ENCODE measurements at places on chromosomes 1 and 21.
A peak's percentile ranks its signal among the peaks of the same experiment; 100 is the strongest.

DNA sequence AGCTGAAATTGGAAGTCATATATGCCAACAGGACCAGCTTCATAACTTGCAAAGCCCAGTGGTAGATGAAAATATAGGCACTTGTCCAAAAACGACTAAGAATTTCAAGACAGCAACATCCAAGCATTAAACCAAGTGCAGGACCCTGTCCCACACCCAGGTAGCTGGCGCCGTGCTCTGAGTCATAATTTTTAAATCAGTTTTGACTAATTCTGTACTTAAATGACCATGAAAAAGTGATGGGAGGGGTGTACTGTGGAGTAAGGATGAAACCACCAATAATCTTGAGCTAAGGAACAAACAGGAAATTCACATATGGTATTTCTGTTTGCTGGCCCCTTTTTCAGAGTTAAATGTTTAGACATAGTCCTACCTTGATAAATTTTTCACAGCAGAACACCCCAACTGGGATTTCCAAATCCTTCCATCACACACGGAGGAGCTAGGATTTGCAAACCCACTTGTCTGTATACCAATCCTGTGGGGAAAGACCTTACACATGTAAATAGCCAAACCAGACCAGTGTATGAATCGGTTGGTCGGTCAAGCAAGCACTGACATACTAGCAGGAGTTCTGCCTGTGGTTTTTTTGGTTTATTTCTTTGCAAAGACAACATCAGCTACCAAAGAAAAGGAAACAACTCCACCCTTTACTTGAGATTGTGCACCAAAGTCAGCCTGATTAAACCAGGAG is 235.7 kb upstream of the RAB4A start:
- no peak for DNase-seq

DNA sequence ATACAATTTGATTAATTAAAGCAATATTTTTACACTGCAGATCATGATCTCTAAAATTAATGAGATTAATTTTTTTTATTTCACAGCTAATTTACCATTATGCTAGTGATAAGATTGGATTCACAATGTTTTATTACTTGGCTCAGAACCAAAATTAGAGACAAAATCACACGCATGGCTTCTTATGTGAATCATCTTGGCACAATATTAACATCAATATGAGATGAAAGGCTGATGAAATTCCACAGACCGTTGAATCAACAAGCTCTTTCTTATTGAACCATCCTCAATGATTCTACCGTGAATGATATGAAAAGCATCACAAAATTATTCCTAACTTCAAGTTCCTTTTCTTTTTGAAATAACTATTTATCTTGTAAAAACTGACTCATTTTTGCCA is 544.9 kb downstream of the KCNT2 start:
- DNase-seq, result no peak

- no peak for DNase-seq
Observed at GRCh38 chr1:23397908-23398307, 26.6 kb downstream of the TCEA3 start.

DNA sequence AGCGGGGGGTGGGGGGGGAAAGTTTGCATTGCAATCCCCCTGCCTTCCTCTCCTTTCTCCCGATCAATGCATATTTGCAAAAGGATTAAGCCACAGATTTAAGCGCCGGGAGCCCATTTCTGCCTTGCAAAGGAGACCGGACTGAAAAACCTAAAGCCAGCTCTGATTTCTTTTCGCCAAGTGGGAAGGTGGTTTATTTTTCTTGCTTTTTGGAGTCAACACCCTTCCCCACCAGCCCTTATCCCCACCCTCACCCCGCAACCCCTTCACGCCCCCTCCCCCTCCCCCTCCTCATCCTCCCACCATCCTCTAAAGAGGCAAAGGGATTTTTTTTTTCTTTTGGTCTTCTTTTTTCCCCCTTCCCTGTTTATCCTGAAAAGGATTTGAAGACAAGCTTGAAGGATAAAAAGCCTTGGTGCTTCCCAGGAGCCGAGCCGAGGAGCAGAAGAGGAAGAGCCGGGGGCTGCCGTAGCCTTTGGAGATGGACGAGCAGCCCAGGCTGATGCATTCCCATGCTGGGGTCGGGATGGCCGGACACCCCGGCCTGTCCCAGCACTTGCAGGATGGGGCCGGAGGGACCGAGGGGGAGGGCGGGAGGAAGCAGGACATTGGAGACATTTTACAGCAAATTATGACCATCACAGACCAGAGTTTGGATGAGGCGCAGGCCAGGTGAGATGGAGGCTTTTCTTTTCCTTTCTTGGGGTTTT is 513 bp downstream of the PBX1 start:
- peak; percentile 60 for DNase-seq

DNA sequence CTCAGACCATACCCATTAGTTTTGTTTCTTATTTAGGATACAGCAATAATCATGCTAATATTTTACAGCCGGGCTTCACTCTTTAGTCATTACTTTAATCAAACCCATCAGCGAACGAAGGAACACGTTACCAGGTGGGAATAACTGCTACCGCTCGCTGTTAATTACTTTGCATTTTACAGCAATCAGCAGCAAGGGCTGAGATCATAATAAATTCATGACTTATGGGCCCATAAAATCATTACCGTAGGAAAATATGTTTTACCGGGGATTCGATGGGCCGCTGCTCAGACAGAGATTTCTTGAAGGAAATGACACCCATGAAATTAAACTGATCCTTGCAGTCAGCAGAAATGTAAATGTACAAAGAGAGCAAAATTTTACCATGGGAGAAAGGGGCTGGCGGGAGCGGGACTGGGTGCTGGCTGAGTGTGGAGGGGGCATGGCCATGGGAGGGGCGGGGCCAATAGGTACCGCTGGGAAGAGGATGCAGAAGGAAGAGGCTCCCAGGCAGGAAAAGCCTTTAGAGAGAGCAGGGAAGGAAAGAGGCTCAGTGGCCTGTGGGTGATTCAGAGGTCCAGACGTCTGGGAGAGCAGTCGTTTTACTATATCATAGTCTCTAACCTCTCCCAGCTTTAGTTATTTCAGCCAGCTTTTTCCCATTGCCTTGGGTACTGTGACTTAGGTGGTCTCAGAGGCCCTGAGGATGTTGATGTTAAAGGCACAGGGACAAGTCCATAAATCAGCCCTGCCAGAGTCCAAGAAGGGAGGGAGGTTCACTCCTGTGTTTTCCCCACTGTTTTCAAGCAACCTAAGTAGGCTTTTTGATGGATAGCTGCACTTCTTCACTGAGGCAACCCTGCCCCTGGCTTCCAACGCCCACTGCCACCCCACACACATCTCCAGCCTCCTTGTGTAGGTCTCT is 258.9 kb downstream of the SEC16B start:
- DNase-seq, result no peak

DNA sequence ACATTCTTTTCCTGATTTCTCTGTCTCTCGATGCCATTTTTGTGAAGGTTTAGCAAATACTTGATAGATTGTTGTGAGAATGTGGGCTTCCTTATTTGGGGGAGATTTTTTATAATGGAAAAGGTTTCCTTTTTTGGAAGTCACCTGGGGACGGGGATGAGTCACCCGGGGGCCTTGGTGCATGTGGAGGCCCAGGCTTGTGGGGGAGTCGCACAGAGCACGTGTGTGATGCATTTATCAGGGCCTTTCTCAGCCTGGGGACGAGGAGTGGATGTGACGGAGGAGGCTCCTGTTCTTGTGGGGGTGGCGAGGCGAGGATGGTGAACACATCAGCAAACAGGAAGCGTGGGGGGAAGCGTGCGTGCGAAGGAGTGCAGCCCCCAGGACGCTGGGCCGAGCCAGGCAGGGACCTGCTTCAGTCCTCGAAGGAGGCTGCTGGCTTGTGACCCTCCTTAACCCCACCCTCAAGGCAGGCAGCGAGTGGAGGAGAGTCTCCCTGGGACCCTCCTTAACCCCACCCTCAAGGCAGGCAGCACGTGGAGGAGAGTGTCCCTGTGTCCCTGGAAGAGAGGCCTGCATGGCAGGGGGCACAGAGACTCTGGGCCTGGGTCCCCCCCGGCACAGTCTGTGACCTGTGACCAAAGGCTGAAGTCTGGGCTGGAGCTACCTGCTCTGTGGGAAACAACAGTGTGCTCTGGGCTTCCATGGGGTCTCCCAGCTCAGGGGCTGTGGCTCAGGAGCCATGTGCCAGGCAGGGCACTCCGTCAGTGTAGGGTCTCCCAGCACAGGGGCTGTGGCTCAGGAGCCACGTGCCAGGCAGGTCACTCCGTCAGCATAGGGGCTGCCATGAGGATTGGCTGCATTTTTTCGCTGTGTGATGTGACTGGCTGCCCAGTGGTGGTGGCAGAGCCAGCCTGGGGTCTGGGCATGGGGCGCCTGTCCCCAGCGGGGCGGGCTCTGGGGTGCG is 57.2 kb downstream of the AGPAT3 start:
- no peak for DNase-seq

- DNase-seq, result no peak
Observed at GRCh38 chr21:33640697-33641351, 717 bp downstream of the CRYZL1 start.

DNA sequence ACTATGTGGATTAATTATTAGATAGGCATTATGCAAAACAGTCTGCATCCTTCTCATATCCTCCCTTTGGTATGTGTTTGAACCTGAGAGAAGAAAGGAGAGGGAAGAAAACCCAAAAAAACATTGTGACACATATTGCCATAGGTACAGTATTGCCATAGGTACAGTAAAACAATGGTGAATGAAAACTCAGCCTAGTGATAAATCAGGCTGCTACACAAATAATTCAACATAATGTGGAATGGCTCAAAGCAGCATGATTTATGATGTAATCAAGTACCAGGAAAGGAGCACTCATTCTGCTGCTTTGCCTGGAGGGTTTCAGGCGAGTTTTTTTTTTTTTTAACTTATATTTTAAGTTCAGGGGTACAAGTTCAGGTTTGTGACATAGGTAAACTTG is 213.9 kb upstream of the LYPLAL1 start:
- no peak for DNase-seq

DNA sequence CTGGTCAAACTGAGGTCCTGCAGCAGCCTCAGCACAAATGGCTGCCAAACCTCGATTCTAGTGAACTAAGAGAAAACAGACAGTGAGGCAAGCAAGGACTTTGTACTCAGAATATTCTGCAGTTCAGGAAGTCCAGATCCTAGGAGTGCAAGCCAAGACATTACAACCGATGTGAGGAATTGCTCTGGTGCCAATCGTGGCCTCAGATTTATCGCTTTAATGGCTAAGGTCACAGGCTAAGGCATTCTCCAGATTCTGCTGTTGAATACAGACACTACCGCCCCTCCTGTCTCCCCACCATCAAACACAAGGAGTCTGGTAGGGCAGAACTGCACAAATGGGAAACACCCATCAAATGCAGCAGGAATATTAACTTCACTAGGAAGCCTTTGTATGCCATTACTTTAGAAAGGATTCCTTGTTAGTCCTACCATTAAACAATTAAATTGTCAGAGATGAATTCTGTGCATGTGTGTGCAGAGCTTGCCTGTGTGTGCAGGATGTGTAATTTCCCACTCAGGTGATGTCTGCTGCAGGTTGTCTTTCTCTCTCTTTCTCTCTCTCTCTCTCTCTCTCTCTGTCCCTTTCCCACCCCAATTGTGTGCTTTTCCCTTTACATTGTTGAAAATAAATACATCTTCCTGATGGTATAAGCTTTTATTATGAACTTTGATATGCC is 9.2 kb upstream of the SERTAD4 start:
- no peak for DNase-seq

All from Caco-2 (cell line).